ENCODE measurements at places on chromosomes 5 and 9.

DNA sequence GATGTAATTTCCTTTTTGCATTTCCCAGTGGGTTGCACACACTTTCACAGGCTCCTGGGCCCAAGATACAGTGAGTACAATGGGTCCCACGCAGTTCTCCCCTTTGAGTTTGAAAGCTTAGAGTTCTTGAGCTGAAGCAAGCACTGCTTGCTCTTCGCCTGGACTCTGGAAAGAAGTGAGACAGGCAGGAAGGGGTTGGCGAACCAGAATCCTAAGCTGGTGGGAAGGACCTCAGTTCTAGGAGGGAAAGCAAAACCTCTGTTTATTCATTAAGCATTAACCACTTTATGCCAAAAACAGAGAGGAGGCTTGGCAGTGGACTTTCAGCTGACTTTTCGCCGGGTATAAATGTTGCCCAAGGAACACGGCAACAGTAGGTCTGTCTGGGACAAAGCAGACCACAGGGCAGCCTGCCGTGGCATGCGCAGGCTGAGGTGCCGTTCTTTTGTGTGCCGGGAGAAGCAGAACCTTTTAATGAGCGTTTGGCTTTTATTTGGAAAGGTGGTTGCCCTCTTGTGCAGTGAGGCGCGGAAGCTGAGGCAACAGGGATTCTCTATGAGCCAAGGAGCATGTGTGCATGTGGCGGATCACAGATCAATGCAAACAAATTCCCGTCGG is 239.9 kb upstream of the PANK3 start:
- DNase-seq, result no peak

GRCh38 chr5:137152616-137153015 is 346.5 kb downstream of the SPOCK1 start:
- DNase-seq, result no peak

DNA sequence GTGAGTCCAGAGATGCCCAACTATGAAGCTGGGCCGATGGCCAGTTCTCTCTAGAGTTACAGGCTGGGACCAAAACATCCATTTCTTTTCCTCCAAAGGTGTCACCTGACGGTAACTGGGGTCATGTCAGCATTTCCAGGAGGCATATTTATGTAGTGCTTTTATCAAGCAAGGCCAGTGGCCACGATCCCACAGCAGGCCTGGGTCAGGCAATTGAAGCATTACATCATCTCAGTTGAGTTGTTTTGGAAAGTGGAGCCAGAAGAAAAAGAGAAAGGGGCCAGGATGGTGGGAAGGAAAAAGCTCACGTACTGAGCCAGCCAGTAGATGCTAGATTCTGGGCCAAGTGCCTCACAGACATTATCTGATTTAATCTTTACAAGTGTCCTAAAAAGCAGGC is 73.9 kb upstream of the BRINP1 start:
- DNase-seq, result no peak

DNA sequence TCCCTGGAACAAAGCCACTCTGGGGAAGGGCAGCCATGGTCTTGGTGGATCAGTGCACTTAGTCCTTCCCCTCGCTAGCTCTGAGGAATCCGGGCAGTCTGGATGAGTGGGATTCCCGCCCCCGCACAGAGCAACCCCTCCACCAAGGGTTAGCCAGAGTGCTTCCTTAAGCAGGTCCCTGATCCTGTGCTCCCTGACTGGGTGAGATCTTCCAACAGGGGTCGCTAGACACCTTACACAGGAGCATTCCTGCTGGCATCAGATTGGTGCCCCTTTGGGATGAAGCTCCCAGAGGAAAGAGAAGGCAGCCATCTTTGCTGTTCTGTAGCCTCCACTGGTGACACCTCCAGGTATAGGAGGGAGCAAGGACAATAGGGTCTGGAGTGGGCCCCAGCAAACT is 228.8 kb downstream of the AP3B1 start:
- no peak for DNase-seq

- no peak for DNase-seq
Measured at GRCh38 chr9:80437091-80437640, 865.4 kb downstream of the TLE4 start.

DNA sequence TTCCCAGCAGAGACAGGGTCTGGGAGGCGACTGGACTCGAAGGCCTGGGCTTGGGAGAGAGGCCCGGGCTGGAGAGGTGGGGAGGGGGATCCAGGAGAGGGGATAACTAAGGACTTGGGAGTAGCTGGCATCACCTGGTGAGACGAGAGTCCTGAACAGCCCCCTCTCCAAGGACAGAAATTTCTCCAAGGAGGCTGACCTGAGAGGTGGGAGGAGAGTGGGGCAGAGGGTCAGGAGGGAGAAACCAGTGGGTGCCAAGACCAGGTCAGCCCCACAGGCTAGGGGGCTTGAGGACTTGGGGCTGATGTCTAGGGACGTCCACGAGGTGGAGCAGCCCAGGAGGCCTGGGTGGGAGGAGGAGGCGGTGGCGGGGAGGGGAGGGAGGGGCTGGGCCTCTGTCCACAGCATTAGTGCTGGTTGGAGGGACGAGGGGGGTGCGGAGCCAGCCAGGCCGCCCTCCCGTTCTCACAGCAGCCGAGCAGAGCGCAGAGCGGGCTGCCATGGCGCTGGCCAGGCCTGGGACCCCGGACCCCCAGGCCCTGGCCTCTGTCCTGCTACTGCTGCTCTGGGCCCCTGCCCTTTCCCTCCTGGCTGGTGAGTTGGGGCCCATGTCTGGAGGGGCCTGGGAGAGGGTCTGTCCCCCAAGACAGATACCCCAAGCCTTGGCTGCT is at the start of gene CRB2:
TSS of gene CRB2 (plus strand) at position 437 of the 671 bp plus-strand sequence. CDS start at position 501, 64 bp downstream.
- DNase-seq, result peak; percentile 59

DNA sequence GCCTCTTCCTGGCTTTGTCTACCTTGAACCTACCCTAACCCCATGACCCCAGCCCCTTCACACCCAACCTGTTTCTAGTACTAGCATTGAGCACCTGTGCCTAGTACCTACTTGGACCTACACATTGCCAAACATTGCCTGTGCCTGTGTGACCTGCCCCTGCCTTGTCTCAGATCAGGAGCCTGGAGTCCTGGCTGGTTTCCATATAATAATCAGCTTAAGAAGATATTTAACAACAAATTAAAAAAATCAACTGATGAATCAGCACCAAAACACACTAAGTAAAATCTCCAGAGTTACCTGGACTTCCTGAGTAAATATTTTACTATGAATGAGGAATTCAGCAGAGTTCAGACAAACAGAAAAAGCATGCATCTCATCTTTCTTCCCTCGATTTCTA is 17.7 kb downstream of the LPAR1 start:
- DNase-seq, result no peak

DNA sequence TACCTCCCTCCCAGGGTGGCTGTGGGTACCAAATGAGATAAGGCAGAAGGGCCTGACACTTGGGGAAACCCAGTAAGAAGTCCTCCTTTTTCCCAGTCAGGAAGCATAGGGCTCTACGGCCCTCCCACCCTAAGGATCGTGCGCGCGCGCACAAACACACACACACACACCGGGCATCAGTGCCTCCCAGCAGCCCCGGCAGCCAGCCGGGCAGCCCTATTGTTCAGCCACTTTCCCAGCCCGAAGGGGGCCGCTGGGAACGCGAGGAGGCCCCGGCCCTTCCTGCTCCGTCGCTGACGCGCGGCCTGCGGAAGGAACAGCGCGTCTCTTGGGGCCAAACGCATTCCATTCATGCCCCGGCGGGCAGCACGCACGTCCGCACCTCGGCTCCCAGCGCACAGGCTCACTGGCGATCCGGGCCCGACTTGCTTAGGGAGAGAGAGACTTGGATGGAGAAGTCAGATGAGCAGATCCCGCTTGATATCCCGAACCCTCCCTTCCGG is 22.6 kb downstream of the DUSP1 start:
- peak; percentile 64 for DNase-seq

- peak; percentile 20 for DNase-seq
Measured at GRCh38 chr5:118611332-118611945, 376.9 kb downstream of the DTWD2 start.

DNA sequence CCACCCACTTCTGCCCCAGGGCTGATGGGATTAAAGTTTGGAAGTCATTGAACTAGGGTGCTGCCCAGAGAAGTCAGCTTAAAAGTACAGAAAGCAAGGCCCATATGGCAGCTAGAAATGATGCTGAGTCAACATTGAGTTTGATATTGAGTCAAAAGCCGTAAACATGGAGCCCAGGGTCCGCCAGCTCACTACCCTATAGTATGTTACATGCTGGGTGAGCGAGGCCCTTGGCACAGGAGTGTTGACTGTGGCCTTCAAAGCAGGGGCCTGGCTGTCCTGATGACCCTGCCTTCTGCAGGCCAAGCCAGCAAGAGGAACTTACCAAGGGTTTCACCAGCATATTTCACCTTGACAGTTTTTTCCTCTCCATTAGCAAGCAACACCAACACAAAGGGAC is 222.5 kb downstream of the GRIA1 start:
- DNase-seq, result no peak

DNA sequence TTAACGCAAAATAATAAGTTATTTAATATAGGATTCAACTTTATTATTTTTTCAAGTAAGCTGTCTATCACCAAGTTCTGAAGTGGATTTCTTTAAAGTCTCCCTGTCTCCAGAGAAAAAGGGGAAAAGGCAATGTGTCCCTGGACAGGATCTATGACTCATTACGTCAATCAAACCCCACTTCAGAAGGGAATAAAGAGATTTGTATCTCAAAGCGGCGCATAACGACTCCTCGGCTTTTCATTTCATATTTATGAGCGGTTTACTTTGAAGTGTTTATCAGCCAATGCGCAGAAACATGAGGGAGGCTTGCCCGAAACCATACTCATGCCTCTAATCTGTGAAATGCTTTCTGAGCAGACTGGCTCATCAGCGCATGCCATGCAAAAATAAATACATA is 938.6 kb upstream of the WWC1 start:
- DNase-seq, result peak; percentile 60

DNA sequence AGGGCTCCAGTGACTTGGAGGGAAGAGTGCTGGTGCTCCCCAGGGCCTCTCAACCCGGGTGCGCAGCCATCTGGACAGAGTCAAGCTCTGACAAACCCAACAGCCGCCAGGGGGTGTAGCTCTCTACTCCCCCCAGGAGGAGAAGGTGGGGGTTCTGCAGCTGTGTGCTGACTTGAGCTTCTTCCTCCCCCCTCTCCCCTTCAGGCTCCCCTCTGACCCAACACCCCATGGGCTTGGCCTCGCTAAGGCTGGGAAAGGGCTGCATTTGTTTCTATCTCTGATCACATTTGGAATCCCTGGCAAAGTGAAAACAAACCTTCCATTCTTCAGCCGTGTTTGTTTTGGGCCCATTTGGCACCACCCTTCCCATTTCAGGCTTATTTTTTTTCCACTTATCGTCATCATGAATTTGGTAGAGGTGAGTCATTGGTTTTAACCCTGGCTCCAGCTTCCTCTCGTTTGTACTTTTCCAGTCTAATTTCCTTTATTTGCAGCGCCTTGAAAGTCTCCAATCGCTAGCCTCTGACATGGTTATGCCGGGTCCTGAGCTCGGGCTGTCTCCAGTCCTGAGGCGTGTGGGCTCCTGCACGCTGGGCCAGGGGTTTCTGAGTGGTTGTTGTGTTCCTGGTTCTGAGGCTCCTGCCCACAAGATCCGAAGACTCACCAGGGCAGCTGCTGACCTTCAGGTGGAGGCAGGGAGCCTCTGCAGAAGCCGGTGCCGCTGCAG is 36.1 kb downstream of the DAP start:
- DNase-seq, result peak; percentile 76

DNA sequence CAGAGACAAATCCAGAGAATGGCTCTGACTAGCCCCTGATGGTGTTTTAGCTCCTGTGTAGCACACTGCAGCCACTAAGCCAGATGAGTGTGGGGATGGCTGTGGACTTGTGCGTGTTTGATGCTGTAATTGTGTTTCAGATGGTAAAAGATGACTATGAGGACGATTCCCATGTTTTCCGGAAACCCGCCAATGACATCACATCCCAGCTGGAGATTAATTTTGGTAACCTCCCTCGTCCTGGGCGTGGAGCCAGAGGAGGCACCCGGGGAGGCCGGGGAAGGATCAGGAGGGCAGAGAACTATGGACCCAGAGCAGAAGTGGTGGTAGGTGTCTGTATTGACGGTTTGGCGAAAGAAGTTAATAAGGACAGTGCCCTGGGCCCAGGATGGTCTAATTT is 38.0 kb downstream of the HABP4 start:
- peak; percentile 60 for DNase-seq

GRCh38 chr9:75358846-75359245 is 270.5 kb downstream of the OSTF1 start:
- no peak for DNase-seq

DNA sequence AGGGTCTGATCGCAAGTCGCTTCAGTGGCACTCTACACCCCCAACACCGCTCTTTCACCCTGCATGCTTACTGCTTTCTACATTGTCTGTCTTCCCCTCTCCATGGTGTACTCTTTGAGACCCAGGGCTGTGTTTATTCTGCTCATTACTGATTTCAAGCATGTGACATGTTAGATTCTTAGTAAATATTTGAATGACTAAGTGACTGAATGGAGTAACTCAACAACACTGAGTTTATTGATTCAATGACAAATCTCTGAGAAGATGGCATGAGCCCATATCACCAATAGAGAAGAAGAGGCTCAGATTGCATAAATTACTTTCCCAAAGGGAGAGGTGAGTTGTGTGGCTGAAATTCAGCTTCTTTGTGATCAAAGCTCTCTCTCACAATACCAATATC is 89.7 kb upstream of the OSMR start:
- no peak for DNase-seq

DNA sequence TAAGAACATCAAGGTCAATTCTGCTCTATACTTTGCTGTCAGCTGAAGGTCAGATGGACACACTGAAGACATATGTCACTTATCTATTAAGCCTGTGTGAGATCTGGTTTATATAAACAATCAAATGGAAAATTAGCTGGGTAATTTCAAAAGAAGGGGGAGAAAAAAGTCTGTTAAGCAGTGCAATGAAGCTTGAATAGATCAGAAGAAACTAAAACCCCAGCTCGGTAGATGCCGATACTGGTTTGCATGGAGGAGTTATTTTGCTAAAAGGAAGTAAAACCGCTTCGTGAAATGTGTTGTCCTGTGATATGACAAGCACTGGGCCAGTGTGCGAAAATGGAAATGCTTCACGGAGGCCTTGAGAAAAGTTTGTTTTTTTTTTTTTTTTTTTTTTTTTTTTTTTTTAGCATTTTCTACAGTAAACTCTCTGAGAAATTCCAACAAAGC is 148.8 kb downstream of the MEF2C start:
- DNase-seq, result no peak

DNA sequence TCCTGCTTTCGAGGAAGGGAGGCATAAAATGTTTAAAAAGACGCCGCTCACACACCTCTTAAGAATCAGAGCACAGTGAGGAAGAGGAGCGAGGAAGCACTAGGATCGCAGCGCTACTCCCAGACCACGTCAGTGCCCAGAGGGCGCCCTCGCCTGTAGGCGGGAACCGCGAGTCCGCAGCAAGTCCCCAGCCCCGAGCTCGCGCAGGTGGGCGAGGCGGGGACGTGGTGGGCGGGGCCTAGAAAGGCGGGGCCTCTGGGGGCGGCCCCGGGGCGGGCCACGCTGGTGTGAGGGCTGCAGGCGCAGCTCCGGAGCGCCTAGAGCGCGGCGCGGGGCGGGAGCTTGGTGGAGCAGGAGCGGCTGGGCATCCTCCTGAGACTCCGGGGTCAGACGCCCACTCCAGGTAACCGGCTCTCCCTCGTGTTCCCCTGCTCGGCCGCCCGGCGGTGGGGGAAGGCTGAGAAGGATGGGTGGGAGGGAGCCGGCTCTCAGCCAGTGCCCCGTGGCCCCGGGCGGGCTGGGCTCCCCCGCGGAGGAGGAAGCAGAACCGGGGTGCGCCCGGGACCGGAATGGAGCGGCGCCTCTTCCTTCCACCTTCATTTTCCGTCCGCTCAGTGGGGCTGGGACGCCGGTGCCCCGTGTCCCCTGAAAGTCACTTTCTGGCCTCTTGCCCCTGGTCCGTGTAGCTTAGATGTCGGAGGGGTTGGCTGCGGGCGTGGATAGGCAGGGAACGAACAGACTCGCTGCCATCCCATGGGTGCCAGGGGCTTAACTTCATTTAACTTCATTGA is at the start of gene GCNT1:
TSS of gene GCNT1 (plus strand) at position 280 of the 791 bp plus-strand sequence. CDS start 43,200 bp downstream, outside the sequence.
- DNase-seq, result peak; percentile 76

GRCh38 chr5:149646564-149646963 is 65.3 kb downstream of the ARHGEF37 start:
- peak; percentile 20 for DNase-seq
